ENCODE measurements at places on chromosomes 7 and 10.

DNA sequence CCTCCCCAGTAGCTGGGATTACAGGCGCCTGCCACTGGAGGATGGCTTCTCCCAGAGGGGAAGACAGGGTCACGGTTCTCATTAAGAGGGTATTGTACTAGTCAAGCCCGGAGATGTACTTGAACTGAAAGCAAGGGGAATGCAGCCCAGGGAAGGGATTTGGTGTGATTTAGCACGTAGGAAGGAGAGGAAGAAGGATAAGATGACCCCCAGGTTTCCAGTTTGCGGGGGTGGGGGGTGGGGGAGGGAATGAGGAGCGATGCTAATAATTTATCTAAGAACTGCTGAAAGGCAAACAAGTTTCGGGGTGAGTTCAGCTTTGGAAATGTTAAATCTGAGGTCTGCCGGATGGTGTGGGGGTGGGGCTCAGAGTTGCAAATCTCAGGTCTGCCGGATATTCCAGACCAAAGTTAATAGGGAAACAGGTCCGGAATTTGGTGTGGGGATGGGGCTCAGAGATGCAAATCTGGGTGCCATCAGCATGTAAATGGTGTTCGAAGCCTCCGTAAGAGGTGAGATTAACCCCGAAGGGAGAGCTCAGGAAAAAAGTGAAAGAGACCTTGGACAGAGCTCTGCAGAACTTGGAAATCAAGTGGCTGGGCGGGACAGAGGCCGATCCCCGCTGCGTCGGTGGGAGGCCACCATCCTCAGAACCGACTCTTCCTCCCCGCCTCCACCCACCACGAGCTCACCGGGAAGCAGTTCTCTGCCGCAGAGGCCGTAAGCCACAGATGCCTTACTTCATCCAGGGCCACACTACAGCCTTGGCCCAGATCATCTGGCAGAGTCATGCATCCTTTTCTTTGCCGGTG lies 1.6 kb upstream of the SEPHS1 start:
- DNase-seq, result no peak

DNA sequence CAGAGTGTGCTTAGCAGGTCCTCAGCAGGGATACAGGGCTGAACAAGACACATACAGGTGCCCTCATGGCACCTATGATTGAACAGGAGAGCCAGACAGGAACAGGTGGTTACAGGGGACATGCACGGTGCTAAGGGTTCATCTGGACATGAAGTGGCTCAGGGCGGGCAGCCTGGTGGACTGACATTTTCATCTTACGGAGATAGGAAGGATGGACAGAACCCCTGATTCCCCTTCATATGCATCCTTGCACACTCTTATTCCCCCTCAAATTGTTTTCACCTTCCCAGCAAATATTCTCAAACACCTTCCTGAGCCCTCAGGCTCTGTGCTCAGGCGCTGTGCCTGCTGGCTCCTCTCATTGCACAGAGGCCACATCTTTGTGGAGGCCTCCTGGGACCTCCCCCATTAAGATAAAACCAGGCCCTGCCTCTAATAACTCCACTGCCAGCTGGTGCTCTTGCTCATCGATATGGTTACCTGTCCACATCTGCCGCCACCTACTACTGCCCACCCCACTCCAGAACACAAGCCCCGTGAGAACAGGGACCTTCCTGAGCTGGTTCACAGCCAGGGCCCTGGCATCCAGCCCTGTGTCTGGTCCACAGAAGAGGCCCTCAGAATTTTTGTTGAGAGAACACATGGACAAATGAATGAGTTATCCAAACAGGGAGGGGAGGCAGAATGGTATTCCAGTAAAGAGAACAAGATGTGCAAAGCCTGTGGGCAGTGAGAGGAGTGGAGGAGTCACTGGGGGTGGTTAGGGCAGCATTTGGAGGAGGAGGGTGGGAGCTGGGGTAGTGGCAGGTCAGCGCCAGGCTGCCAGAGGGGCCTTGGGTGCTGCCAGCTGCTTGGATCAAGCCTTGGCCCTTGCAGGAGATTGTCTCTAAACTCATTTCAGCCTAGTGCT lies 68.9 kb upstream of the AQP1 start:
- no peak for DNase-seq

- no peak for DNase-seq
These were observed 92.6 kb downstream of the MTERF1 start for GRCh38 chr7:91787931-91788330.

GRCh38 chr7:42070068-42070467 lies 166.9 kb downstream of the GLI3 start:
- no peak for DNase-seq

- DNase-seq, result no peak
These were observed 104.7 kb downstream of the TMEM178B start for GRCh38 chr7:141178486-141179135.
